M059J (cell line): ENCODE measurements at places on chromosomes 16 and 17.

- DNase-seq = peak; percentile 94
Observed at GRCh38 chr17:49515196-49515770, 20.2 kb downstream of the NGFR start.

GRCh38 chr16:57281791-57282190 lies 2.7 kb downstream of the PLLP start:
- DNase-seq = no peak

DNA sequence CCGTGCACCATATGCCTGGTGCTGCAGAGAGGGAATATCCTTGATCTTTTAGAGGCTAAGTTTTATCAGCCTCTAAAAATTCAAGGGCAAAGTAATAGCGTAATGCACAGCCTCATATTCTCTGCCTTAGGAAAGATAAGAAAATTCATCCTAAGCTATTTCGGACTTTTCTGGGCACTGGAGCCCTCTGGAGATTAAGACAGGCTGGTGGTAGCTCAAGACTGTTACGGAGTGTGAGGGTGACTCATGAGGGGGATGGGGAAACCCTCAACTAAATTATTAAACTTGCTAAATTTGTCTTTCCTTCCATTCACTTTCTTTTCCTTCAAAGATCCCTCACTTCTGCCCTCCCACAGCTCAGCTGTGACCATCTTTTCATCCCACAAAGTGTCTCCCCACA lies 73.3 kb downstream of the RPH3AL start:
- no peak for DNase-seq

- no peak for DNase-seq
Observed at GRCh38 chr17:63960430-63960829, 12.3 kb downstream of the SCN4A start.

GRCh38 chr17:79830763-79831264 lies 8.4 kb downstream of the CBX4 start:
- no peak for DNase-seq

DNA sequence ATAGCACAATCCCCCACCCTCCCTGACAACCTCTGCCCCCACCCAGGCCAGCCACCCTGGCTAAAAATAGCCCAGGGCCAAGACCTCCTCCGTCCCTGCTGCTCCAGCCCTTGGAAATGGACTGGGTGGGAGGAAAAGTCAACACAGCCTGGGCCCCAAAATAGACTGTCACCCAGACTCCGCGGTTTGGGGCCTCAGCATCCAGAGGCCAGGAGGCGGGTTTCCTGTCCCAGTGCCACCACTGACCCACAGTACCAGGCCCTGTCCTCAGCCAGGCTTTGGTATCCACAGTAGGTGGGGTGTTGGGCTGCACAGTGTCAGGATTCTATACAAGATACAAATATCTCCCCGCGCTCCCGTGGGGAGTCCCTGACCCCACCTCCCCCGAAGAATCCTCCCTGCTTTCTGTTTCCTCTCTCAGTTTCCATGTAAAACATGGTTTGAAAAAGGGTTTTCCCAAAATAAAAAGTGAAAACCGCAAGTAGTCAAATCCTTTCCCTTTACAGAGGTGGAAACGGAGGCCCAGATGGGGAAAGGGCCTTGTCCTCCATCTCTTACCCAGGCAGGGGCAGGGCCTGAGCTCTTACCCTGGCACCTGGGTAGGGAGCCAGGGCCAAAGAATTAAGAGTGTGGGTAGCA lies 20.1 kb downstream of the CPNE2 start:
- no peak for DNase-seq

GRCh38 chr16:49356728-49357488 lies 16.7 kb upstream of the C16orf78 start:
- no peak for DNase-seq

- no peak for DNase-seq
Observed at GRCh38 chr17:82386255-82386831, 14.8 kb downstream of the UTS2R start.

DNA sequence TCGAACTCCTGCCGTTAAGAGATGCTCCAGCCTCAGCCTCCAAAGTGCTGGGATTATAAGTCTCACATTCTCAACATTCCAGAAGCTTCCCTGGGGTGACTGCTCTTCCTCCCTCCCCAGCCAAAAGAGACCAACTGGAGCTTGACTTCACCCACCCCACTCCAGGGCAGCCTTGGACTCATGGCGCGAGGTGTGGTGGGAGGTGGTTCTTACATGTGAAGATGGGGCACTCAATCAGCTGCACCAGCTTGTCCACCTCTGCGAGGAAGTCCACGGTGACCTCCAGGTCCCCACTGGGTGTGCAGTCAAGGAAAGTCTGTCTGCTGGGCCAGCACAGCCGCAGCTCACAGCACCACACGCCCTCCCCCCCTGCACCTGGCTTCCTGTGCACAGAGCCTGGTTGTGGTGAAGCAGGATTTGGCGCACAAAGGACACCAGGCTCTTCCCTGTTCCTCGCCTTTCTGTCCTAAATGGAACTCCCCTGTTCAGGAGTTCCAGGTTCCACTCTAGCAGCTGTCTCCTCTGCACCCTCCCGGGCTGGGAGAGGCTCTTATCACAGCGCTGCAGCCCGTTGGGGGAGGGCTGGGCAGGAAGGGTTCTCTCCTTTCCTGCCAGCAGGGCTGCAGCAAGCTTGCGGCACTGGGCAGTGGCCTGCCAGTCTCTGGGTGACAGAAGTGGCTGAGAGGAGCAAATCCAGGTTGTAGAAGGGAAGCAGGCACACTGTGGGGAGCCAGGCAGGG lies 9.6 kb upstream of the MTSS2 start:
- peak; percentile 79 for DNase-seq

- DNase-seq = no peak
Observed at GRCh38 chr17:40377832-40378231, 13.3 kb upstream of the GJD3 start.

DNA sequence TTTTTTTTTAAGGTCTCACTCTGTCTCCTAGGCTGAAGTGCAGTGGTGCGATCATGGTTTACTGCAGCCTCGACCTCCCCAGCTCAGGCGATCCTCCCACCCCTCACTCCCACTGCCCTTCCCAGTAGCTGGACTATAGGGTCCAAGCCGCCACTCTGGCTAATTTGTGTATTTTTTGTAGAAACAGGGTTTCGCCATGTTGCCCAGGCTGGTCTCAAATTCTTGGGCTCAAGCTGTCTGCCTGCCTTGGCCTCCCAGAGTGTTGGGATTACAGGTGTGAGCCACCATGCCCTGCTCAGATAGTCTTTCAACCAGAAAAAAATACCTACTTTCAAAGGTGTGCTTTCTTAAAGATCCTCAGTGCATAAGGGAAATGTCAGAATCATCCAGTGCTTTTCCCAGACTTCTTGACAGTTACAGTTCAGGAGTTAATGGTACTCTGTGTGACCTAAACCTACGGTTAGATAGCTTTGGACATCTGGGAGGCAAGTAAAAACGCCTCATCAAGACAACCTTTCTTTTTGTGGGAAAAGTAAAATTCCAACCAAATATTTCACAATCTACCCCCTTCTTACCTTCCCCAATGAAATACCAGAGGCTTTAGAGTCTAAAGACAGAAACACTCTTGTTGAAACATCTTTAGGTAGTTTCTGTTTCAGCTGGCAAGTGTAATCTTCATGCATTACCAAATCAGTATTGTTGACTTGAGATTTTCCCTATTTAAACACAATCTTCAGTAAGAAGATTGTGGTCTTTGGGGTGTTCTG lies 6.8 kb downstream of the RSPRY1 start:
- DNase-seq = peak; percentile 58

GRCh38 chr17:74362810-74363498 lies 1.3 kb upstream of the BTBD17 start:
- DNase-seq = no peak

DNA sequence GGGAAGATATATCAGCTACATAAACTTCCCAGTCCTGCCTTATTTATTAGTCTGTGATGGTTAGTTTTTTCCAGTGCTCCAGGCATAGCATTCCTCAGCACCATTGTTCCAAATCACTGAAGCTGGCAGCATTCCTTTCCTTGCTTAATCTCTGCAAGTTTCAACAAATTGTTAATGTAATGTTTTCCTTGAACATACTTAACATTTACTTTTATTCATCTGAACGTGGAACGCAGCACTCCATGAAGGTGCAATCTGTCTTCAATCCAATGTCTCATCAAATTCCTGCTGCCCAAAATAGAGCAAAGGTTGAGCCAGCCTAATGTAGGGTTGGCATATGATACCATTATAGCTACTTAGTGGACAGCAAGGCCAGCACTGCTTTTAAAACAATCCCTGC lies 441.1 kb upstream of the RBFOX1 start:
- DNase-seq = no peak

DNA sequence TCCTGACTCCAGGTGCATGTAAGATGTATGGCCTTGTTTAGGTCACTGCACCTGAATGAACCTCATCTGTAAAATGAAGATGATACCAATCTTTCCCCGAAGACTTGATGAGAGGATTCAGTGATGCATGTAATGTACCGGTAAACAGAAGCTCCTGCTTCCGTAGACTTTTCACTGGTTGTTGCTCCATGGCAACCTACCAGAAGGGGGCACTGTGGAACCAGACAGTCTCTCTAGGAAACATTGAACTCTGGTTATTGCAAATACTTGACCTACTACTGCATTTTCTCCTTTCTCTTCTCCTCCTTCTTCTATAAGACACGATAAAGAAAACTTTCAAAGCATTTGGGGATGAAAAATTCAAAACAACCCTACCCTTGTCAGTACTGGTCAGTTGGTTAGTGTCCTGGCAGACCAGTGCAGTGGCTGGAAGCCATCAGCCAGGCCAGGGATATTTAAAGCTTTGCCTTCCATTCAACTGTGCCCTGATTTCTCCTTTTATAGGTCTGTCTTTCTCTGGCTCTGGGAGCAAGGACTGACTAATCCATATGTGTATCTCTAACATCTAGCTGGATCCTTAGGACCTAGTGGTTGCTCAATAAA lies 667.4 kb upstream of the SALL1 start:
- DNase-seq = peak; percentile 67

DNA sequence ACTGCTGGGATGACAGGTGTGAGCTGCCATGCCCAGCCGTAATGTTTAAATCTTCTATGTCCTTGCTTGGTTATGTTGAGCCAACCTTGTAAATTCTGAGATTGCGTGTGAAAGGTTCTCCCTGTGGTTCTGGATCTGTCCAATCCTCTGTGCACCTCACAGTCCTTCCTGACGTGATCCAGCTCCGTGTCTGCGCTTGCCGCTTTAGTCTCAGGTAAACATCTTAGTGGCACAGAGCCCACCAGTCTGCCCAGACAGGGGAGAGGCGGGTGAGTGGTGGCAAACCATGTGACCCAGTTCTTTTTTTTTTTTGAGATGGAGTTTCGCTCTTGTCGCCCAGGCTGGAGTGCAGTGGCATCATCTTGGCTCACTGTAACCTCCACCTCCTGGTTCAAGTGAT lies 13.9 kb downstream of the SLC25A10 start:
- DNase-seq = no peak

GRCh38 chr16:61306204-61306603 lies 730.0 kb downstream of the CDH8 start:
- DNase-seq = no peak

GRCh38 chr17:32699247-32699646 lies 177.7 kb downstream of the MYO1D start:
- DNase-seq = no peak

GRCh38 chr17:17569691-17570090 lies 21.8 kb downstream of the PEMT start:
- no peak for DNase-seq

DNA sequence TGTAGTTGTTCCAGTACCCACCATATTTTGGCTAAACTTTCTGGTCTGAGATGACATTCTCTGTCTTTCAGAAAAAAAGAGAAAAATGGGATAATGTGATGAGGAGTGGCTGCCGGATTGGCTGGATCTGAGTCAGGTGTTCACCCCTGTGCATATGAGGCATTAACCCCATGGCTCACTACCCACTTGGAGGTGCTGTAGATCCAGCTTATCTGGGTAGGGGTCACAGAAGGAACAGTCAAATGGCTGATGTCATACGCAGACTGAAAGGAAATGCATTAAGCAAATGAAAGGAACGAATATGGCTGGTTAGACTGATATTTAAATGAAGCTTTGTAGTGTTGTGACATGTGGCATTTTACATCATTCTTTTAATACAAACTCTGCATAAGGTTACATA lies 17.3 kb downstream of the MAP2K6 start:
- DNase-seq = no peak

DNA sequence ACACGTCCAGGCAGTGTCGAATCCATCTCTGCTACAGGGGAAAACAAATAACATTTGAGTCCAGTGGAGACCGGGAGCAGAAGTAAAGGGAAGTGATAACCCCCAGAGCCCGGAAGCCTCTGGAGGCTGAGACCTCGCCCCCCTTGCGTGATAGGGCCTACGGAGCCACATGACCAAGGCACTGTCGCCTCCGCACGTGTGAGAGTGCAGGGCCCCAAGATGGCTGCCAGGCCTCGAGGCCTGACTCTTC lies 7.2 kb upstream of the CD68 start:
- no peak for DNase-seq

DNA sequence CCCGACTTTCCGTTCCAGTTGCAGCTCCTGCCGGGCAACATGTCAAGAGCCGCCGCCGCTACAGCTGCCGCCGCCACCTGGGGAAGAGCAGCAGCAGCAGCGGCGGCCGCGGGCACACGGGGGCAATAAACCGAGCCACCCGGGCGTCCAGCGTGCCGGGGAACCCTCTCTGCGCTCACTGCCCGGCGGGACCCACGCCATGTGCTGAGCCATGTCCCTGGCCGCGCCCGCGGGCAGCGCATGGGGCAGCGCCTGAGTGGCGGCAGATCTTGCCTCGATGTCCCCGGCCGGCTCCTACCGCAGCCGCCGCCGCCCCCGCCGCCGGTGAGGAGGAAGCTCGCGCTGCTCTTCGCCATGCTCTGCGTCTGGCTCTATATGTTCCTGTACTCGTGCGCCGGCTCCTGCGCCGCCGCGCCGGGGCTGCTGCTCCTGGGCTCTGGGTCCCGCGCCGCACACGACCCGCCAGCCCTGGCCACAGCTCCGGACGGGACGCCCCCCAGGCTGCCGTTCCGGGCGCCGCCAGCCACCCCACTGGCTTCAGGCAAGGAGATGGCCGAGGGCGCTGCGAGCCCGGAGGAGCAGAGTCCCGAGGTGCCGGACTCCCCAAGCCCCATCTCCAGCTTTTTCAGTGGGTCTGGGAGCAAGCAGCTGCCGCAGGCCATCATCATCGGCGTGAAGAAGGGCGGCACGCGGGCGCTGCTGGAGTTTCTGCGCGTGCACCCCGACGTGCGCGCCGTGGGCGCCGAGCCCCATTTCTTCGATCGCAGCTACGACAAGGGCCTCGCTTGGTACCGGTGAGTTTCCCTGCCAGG lies 604 bp downstream of the HS3ST3B1 start:
- DNase-seq = peak; percentile 27

- DNase-seq = no peak
Observed at GRCh38 chr17:81821603-81822311, 11.3 kb downstream of the MCRIP1 start.

GRCh38 chr16:84486126-84486525 lies 18.3 kb downstream of the MEAK7 start:
- no peak for DNase-seq

GRCh38 chr16:10751291-10751697 lies 7.7 kb downstream of the NUBP1 start:
- no peak for DNase-seq

GRCh38 chr17:49963626-49964302 lies 5.2 kb upstream of the DLX4 start:
- DNase-seq = peak; percentile 18

- DNase-seq = peak; percentile 69
Observed at GRCh38 chr17:80123791-80124190, 22.4 kb downstream of the GAA start.
